Adrenal gland (tissue), 19 donors: ENCODE measurements at places on chromosomes 1 and 21. TPM values are rescaled to one million over a fixed set of nuclear protein-coding genes. Genes with fewer than 3 reads are reported as not detected.
A peak's percentile ranks its signal among the peaks of the same experiment; 100 is the strongest.

GRCh38 chr1:162616848-162617247 is 15.4 kb upstream of the DDR2 start:
- DNase-seq, result no peak

- no peak for DNase-seq
Observed at GRCh38 chr1:203046984-203047630, 20.8 kb downstream of the PPFIA4 start.

DNA sequence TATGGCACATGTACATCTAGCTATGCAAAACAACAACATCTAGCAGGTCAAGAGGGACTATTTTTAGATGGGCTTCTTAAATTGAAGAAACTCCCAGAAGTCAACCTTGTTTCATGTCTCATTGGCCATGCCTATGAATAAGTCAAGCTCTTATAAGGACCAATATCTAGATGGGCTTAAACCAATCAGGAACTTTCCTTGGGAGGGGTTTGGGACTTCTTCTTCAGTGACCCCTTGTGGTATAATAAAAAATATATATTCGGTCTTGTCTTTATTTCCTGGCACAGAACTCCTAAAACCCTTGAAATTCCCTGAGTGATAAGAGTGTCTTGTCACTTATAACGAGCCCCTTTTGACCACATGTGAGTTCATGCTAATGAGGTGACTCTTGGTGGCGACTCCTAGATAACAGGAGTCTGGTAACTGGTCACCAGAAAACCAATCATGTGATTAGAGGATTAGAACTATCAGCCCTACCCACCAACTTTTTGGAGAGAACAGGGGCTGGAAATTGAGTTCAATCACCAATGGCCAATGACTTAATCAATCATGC is 218.3 kb downstream of the HHIPL2 start:
- DNase-seq, result no peak

DNA sequence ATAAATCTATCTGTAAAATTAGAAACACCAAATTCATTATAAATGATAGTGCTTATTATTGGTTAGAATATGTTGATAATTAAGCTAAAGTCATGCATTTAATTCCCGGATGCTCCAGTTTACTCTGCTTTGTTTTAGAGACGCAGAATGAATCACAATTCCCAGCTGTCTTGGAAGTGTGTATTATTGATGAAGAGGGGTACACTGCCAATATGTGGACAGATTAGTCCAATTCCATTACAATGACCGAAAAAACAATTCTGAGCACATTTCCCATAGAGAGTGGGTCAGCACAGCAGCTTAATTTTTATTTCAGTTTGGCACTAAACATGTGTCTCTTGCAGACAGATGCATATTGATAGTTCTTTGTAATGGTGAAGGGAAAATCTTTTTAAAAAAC is 146.7 kb downstream of the KCNT2 start:
- DNase-seq, result no peak

GRCh38 chr1:213414911-213415310 is 363.9 kb downstream of the RPS6KC1 start:
- DNase-seq, result no peak

- DNase-seq, result no peak
Observed at GRCh38 chr1:19620786-19621185, 23.3 kb upstream of the NBL1 start.

DNA sequence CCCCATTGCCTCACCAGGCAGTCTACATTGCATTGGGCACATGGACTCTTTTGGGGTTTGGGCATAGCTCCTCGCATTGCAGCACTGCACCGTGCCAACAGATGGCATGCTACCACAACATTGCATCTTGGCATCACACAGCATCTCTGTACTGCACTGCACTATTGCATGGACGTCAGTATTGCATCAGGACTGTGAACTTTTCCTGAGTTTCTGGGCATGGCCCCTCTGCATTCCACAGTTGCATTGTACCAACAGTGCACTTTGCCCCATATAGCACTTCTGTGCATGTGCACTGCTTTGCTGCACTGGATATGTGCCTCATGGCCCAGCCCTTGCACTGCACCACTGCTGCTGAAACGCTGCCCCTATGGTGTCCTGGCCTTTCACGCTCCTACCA is 9.6 kb downstream of the PTPRU start:
- DNase-seq, result peak; percentile 40

- DNase-seq, result no peak
Observed at GRCh38 chr21:25424634-25425033, 182.6 kb downstream of the MRPL39 start.

- no peak for DNase-seq
Observed at GRCh38 chr1:205610901-205611466, 20.8 kb downstream of the ELK4 start.

GRCh38 chr1:159925719-159926078 is 392 bp upstream of the TAGLN2 start:
- DNase-seq, result peak; percentile 43

DNA sequence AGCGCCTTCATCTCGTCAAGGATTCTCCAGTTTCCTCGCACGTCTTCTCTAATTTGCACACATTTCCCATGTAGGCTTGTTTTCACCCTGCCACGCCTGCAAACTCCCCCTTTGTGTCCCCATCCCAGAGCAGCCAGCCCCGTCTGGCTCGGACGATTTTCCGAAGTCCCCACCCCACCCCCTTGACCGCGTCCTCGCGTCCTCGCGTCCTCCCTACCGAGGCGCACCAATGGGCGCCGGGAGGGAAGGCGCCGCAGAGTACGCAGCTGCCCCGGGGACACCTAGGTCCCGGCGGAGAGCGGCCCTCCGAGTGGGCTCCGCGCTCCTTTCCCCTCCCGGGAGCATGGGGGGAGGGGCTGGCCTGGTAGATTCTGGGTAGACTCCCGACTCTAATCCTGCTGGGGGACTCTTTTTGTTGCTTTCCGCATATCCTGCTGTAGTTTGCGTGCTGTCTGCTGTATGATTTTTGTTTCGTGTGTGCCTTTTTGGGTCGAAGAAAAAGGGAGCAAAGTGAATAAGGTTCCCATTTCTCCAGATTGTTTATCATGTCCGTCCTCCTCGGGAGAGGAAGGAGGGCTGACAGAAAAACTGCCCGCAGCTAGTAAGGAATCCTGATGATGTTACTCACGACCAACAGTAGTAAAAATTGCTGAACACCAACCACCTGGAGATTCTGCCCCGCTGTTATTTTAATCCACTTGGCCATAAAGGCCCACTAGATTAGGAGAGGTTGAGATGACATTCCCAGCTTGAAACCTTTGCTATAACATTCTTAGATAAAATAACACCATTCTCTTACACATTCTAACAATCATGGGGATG is 1.5 kb downstream of the CACHD1 start:
- peak; percentile 70 for DNase-seq

MROH9 gene
- total RNA-seq, result not detected

CFAP74 gene
- total RNA-seq, result 2.5 TPM

IL20 gene
- not detected for total RNA-seq

CRNN gene
- not detected for total RNA-seq

DNAI4 gene
- 9.0 TPM for total RNA-seq

DISP1 gene
- 22.2 TPM for total RNA-seq
